Muscle of leg (tissue), 16 donors: ENCODE measurements at places on chromosomes 2 and 18.

GRCh38 chr2:209422191-209422754 lies 1.6 kb upstream of the MAP2 start:
- DNase-seq, result no peak

GRCh38 chr2:234578389-234578788 lies 81.5 kb upstream of the ARL4C start:
- no peak for DNase-seq

DNA sequence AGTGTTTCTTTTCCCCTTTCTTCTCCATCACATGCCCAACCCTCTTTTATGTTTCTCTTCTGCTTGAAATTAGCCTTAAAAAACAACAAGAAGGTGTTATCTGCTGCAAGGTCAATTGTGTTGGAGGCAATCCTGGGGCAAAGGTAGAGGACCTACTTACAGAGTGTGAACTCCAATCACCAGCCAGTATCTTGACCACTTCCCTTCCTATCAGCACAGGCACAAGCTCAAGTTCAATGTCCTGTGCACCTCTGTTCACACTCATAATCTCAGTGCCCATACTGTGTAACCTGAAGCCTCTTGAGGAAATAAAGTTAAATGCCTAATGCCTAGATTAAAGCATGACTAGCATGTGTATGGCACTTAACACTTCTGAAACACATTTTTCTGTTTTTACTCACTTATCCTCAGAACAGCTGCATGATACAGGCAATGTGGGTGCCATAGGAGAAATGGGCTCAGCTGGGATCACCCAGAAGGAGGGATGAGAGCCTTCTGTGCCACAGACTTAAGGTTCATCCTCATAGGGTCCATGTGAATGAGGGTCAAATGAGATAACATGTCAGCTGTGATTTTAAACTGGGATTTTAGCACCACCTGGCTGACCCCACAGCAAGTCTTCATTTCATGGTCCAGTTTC lies 701.5 kb downstream of the BCL11A start:
- no peak for DNase-seq

GRCh38 chr2:37117566-37117965 lies 33.2 kb downstream of the GPATCH11 start:
- DNase-seq, result no peak

DNA sequence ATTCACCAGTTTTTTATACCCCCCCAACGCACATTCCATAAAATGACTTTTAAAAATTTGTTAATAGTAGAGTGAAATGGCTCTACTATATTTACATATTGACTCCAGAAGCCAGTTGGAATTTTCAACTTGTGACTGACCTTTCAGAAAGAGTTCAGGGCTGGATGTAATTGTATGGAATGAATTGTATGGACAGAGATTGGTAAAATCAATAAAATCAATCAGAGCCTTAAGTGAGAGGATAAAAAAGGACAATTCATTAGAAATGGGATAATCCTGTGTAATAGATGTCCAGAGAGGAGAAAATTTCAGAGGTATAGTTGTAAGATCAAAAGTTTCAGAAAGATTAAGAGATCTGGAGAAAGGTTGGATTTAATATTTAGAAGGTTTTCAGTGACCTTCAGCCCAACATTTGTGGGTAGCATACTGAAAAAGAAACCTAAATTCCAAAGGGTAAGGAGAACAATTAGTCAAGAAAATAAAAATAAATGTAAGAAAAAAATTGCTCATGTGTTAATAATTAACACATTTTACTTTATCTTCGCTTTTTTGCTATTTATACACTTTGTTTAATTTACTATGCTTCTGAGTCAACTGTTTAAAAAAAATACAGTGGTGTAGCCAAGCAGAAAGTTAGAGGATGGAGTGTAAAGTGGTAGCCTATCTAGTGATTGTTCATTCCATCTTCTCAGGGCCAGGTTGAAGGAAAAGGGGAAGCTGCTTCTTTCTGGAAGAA lies 385.4 kb upstream of the TMEFF2 start:
- DNase-seq, result no peak

- DNase-seq, result no peak
These were observed 8.8 kb upstream of the PRSS56 start for GRCh38 chr2:232511336-232511890.

DNA sequence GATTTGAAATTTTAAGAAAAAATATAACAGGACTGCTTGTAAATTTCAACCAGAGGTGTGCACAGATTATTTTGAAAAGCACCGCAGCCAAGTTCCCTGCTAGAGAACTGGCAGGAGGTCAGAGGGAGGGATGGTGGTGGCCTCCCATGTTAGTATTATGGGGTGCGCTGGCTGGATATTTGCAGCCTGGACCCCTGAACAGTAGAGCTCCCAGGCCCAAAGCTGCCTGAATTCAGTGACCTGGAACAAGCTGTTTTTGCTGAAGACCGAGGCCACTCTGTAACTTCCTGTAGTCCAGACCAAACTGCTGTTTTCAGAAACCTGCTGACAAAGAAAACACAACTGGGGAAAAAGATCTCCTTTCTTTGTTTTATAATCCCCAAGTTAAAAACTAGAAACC lies 314.3 kb downstream of the TNS1 start:
- no peak for DNase-seq

- no peak for DNase-seq
These were observed 218.7 kb downstream of the ARHGAP15 start for GRCh38 chr2:143347901-143348414.

DNA sequence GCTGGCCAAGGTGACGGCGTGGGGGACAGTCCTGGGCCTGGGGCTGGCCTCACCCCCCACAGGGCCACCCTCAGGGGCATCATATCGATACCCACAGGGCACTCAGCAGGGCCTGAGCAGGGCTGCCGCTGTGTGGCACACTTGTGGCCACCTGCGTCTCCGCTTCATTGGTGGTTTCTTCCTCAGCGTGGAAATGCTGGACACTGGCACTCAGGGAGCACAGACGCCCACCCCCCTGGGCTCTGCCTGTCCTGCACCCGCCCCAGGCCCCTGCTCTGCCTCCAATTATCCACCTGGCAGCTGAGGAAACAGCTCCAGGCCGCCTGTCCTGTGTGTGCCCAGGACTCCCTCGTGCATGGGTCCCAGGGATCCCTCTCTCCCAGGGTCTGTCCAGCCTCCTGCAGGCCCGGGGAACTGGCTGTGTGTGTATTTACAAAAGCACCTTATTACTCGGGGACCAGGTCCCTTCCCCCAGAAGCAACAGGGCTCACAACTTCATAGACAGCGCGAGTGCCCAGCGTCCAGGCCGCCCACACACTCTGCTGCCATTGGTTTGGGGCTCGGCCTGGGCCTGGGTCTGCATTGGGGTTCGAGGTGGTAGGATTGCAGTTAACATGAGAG lies 13.1 kb downstream of the CROCC2 start:
- DNase-seq, result no peak

DNA sequence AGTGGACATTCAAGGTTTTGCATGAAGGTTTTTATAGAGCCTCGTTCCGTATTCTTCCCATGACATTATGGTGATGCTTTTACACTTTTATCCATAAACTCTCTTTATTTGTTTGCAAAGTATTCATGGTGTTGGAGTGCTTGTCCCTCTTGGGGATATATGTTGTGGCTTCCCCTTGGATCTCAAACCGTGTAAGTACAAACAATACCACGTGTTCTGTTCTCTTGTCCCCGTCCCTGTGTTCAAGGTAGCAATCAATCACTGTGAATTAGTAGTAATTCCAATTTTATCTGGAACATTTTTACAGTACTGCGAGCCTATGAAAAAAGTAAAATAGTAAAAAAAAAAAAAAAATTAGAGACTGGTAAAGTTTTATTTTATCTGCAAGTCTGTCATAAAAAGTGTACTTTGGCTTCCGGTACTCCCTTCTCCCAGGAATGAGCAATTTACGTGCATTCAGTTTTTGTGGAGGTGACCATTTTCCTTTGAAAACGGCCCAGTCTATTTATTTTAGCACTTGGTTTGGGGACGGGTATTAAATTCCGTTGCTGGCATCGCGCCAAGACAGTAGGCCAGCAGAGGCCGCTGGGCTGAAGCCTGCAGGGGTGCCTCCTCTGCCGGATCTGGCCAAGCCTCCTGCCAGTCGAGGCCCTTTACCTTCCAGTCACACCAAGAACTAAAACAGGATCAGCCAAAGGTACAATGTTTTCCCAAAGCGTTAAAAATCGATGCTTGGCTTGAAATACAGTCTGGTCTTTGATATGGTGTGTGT lies 175.7 kb downstream of the SOCS6 start:
- peak; percentile 74 for DNase-seq

GRCh38 chr2:223884399-223884798 lies 47.0 kb upstream of the AP1S3 start:
- DNase-seq, result no peak

GRCh38 chr2:174235680-174236079 lies 12.7 kb downstream of the OLA1 start:
- no peak for DNase-seq

DNA sequence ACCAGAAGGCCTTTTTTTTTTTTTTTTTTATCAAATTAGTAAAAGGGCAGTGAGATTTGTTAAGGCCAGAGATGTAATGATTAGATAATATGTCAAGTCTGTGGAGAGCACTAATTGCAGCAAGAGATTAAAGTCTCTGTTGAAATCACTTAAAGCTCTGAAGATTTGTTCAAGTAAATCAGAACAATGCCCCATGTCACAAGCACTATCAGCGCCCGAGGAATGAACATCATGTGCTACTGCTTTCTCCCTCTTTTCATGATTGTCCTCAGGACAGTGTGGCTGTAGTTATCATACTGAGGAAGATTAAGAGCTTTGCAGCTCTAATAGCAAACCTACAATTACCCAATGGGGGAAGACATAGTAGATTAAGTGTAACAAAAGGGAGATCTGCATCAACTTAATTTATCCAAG lies 71.1 kb downstream of the TDRD15 start:
- no peak for DNase-seq

- no peak for DNase-seq
These were observed 28.1 kb downstream of the ASAP2 start for GRCh38 chr2:9234680-9235146.

DNA sequence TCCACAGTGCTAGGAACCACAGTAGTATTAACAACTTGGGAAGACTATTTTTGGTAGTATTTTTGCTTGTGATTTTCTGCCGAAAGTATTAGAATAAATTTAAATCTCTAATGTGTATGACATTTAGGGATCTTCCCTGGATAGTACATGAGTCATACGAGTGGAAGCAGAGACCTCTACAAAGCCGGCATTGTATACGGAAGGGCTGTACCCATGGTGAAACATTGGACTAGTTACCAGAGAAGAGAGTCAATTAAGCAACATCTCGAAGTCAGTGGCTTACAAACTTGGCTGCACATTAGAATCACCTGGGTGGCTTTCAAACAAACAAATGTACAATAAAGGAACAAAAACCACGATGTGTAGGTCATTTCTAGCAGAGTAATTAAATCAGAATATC lies 1131.7 kb upstream of the LRRTM1 start:
- DNase-seq, result no peak

GRCh38 chr2:145598434-145598833 lies 1078.5 kb upstream of the ZEB2 start:
- DNase-seq, result peak; percentile 54

DNA sequence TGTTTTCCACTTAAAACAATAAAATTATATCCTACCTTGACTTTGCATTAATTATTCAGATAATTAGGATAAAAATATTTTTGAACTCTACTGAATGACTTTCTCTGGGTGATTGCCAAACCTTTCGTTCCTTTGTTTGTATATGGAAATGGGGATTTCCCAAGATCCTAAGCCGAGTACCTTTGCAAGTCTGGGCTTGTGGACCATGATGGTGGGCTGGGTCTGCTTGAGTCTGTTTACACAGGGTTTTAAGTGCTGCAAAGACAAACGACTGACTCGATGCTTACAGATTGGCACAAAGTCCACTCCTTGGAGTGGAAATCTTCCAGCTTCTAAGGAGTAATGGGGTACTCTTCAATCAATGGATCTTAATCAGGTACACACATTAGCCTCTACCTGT lies 659.5 kb downstream of the TSN start:
- no peak for DNase-seq

DNA sequence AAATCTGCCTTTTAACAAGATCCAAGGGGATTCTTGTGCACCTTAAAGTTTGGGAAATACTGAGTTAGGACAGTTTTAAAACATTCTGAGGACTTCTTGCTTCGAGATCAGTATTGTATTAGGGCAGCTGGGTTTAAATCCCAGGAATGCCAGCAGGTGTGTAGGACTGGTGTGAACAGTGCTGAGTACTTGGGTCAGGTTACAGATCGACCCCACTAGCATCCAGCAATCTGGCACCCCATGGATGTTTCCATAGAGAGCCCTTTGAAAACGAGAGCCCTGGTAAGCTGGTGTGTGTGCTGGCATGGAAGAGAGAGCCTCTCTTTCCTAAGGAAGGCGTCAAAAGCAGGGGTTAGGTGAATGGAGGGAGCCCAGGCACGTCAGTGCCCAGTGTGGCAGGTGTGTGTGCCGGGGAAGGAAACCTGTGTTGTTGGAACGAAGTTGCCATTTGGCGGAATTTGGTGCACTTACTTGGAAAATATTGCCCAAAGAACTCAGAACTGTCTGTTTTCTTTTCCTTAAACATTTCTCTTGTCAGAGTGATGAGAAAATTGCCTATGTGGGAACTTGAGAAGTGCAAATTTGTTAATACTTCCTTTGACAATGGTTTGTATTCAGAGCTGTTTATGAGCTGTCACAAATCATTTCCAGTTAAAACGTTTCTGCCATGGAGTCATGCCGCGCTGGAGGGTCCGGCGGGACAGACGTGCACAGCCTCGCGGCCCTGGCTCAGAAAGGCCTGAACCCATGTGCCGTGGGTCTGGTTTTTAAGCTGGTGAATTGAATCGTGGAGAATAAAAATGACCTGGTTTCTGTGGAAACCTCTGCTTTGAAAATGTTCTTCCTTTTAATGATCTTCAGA lies 38.1 kb downstream of the LDLRAD4 start:
- no peak for DNase-seq

DNA sequence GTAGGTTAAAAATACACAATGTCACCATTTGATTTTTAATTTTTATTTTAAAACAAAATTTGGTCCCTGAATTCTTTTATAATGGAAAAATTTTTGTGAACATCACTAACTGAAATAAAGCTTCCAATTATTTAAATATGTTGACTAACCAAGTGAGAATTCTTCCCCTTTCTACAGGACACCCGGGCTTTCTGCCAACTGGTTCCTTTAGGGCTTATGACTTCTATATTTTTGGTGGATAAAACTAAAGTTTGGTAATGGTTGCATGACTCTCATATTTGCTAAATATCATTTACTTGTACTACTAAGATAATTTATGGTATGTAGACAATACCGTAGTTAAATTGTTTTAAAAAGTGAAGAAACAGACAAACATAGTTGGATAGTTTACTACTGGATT lies 291.0 kb upstream of the DOK6 start:
- DNase-seq, result peak; percentile 9

DNA sequence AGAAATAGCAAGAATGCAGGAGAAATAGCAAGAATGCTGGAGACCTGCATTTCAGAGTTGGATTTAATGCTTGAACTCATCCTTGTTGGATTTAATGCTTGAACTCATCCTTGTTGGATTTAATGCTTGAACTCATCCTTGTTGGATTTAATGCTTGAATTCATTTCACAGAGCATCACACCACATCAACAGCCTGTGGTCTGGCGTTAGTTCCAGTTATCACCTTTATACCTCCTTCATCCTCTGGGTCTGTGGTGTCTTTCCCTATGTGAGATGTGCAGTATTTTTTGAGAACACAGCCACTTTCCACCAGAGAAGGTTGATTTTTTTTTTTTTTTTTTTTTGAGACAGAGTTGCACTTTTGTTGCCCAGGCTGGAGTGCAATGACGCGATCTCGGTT lies 546.4 kb upstream of the SOX11 start:
- no peak for DNase-seq
